ENCODE measurements at places on chromosomes 1 and 21.
A peak's percentile ranks its signal among the peaks of the same experiment; 100 is the strongest.

GRCh38 chr1:188594542-188595235, 1765.9 kb downstream of the PLA2G4A start:
- DNase-seq = no peak

- DNase-seq = no peak
Observed at GRCh38 chr1:231062500-231063270, 22.6 kb upstream of the FAM89A start.

- no peak for DNase-seq
Observed at GRCh38 chr1:154583773-154584172, 16.2 kb downstream of the CHRNB2 start.

GRCh38 chr1:89545264-89546038, 20.8 kb downstream of the LRRC8B start:
- peak; percentile 13 for DNase-seq

DNA sequence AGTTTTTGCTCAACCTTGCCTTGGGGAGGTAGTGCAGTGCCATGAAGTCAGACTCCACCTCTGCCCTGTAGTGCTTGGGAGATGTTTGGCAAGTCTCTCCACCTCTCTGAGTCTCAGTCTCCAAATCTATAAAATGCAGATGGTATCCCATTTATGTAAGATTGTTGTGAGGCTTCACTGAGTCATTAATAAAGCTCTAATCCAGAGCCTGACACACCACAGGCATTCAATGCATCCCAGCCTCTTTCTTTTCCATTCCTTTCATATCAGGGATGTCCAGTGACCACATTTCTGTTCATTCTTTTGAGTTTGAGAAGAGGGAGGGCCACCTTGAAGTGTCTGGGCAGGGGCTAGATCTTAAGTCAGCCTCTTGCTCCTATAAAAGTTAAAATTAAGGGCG, 37.6 kb upstream of the LMO4 start:
- no peak for DNase-seq

GRCh38 chr1:34671887-34672286, 83.0 kb upstream of the GJB5 start:
- DNase-seq = no peak

- no peak for DNase-seq
Observed at GRCh38 chr1:12554521-12555305, 63.3 kb downstream of the DHRS3 start.

GRCh38 chr21:43192501-43193081, 23.8 kb downstream of the CRYAA start:
- no peak for DNase-seq

- DNase-seq = no peak
Observed at GRCh38 chr1:233333086-233333485, 5.6 kb downstream of the MAP3K21 start.

GRCh38 chr1:12583484-12583883, 34.5 kb downstream of the DHRS3 start:
- no peak for DNase-seq

GRCh38 chr21:38395581-38395980, 102.7 kb downstream of the ERG start:
- DNase-seq = no peak

DNA sequence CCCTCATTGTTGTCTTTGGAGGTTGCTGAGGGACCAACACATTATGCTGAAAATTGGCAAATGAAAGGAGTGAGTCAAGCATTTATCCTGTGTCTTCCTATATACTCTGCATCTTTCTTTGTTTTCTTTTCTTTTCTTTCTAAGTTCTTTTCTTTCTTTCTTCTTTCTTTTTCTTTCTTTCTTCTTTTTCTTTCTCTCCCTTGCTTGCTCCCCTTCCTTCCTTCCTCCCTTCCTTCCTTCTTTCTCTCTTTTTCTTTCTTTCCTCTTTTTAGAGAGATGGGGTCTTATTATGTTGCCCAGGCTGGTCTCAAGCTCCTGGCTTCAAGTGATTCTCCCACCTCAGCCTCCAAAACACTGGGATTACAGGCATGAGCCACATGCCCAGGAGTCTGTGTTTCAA, 28.3 kb upstream of the COX20 start:
- no peak for DNase-seq

- DNase-seq = no peak
Observed at GRCh38 chr1:186330758-186331157, 44.3 kb downstream of the TPR start.

- no peak for DNase-seq
Observed at GRCh38 chr1:51216631-51217030, 19.4 kb upstream of the RNF11 start.

- DNase-seq = no peak
Observed at GRCh38 chr1:212475151-212475550, 42.4 kb downstream of the NENF start.

DNA sequence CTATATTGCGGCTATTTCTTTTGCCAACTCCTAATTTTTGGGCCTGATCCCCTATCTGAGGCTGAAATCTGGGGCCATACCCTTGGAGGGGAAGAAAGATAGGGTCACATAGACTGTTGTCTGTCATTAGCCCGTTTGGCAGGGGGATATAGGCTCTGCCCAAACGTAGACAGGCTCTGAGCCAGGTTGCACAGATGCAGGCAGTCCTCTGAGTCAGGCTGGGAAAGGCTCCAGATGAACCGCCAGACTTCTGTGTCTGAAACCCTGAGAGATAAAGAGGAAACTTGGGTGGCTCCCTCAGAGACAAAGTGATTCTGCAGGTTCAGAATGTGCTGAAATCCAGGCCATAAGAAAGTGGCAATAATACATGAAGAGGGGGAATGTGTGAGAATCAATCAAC, 4.0 kb upstream of the CAP1 start:
- DNase-seq = no peak

- DNase-seq = no peak
Observed at GRCh38 chr1:231206856-231207255, 34.2 kb upstream of the GNPAT start.

GRCh38 chr1:89025928-89026327, 3.3 kb upstream of the GBP3 start:
- no peak for DNase-seq

DNA sequence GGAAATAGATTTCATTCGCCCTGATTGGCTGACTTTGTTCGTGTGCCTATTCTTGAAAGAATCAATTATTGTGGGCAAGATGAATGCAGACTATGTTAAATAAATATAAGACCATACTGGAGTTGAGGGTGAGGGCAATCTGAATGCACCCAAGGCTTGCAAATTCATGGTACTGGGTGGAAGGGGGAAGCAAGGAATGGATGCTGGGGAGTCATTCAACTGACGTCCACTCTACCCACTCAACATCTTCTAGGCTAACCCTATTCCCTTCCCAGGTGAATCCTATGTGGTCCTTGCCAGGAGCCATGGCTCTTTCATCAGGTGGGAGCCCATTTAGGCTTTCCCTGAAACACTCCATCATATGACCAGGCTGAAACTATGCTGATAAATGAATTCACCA, 5.7 kb upstream of the CYP4B1 start:
- no peak for DNase-seq

GRCh38 chr1:57296726-57297250, 127.1 kb downstream of the DAB1 start:
- no peak for DNase-seq

DNA sequence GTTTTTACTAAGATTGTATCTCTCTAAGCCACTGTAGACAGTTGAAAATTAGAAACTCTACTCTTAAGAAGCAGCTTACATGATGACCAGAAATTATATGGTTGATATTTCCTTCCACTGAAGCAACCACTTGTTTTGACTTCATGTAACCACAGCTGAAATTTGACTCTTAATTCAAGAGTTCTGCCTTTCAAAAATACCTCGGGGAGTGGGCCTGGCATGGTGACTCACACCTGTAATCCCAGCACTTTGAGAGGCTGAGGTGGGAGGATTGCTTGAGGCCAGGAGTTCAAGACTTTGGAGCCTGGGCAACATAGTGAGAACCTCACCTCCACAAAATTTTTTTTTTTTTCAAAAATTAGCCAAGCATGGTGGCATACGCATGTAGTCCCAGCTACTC, 4.3 kb downstream of the AMPD1 start:
- DNase-seq = no peak

GRCh38 chr1:184399192-184399847, 12.5 kb downstream of the C1orf21 start:
- no peak for DNase-seq

DNA sequence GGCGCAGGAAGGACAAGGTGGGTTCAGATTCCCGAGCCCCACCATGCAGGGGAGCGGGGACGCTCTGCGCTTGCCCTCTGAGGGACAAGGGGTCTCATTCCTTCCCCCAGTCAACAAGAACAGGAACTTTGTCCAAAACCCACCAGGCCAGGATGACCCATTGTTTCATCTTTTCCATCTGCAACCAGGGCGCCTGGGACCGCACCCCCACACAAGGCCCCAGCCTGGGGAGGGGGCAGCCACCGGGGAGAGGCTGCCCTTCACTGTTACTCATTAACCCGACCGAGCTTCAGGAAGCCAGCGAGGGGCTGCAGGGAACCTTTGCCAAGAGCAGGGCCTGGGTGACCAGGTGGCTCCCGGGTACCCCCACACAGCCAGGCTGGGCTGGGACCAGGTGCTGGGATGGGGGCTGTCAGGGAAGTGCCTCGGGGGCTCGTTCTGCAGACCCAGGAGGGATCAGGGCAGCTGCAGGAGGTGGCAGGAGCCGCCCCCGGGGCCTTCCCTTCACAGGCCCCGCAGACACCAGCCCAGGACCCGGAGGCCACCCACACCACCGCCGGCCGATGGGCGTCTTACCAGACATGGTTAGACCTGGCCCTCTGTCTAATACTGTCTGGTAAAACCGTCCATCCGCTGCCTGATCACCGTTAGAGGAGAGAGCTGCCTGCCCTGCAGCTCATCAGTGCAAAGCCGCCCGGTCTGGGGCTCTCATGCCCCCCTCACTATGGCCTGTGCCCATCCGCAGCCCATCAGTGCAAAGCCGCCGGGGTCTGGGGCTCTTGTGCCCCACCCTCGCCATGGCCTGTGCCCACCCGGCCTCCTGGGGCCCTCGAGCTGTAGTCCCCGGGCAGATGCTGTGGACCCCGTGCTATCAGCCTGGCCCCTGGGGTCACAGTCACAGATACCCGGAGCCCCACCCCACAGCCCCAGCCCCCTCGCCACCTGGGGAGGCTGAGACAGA, 4.9 kb upstream of the TTLL10 start:
- no peak for DNase-seq

DNA sequence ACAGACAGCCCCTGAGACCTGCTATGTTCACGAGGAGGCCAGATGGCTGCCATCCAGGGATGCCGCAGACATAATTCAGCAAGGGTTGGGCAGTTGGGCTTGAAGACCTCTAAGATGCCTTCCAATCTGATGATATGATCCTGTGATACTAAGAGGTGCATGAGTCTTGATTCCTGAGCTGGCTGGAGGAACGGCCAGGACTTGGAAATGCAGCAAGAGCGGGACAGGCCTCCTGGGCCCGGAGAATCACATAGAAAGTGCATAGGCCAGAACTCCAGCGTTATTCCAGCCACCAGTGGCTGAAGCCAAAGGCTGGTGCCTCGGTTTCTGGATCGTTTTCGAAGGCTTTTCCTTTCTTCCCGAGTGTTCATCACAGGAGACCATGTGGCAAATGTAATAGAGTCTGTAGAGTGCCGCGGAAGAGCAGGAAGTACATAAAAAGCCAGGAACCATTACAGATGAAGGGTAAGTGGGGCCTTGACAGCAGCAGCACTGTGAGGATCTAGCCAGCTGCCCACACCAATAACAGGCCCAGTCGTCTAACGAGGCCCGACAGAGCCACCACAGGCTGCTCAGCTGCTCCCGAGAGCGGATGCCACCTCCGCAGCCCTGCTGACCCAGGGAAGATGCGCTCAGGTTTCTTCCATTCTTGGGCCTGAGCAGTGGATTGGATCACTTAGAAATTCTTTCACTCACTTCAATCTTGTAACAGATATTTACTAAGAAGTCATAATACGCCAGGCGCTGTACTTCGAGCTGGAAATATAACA, 14.0 kb upstream of the LHX4 start:
- DNase-seq = no peak

- no peak for DNase-seq
Observed at GRCh38 chr21:43819511-43820405, 30.4 kb downstream of the RRP1 start.

- DNase-seq = no peak
Observed at GRCh38 chr1:245444147-245444828, 289.5 kb downstream of the KIF26B start.

DNA sequence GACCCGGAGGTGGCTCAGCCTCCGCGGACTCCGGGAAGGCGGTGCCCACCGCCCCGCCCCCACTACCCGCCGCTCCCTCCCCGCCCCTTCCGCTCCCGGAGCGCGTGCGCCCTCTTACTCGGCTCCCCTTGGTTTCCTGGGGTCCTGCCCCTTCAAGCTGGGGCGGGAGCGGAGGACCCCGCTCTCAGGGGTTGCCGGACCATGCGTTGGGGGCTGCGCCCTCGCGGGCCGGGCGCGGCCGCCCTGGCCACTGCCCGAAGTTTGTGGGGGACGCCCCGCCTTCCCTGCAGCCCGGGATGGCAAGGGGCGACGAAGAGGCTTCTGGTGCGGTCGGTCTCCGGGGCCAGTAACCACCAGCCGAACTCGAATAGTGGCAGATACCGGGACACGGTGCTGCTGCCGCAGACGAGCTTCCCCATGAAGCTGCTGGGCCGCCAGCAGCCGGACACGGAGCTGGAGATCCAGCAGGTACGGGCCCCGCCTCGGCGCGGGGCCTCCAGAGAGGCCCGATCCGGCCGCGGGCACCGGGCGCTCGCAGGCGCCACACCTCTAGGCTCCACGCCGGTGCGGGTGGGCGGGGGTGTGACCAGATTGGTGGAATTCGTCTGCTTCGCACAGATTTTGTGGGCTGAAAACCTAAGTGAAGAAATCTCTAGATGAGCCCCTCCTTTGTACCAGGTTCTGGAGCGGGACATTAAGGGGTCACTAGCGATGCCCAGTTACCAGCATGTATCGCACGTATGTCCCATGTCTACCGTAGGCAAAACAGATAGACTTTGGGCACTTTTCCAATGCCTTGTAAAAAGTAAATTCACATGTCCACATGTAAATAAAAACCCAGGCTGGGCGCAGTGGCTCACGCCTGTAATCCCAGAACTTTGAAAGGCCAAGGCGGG, at the start of gene IARS2:
TSS of gene IARS2 (plus strand) at position 117 of the 896 bp plus-strand sequence. CDS start at position 202, 85 bp downstream.
- peak; percentile 86 for DNase-seq

- DNase-seq = no peak
Observed at GRCh38 chr1:8406011-8406410, 88.1 kb downstream of the SLC45A1 start.

DNA sequence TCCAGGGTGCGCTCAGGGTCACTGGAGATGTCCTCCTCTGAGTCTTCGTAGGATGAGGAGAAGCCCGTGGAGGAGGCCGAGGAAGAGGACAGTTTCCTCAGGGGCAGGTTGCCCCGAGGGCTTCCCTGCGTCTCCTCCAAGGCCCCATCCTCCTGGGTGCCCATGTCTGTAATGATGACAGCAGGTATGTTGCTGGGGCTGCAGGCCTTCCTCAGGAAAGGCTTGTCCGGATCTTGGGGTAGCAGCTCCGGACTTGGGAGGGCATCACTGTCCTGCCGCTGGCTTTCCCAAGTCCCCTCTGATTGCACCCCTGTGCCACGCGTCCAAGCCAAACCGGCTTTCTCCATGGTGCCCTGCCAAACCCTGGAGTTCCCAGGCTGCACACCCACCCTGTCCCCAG, 3.5 kb downstream of the ITPKB start:
- DNase-seq = no peak

- DNase-seq = no peak
Observed at GRCh38 chr21:43282358-43283120, 113.7 kb downstream of the CRYAA start.

- no peak for DNase-seq
Observed at GRCh38 chr21:26437326-26438009, 135.6 kb downstream of the CYYR1 start.
